Kidney epithelial cell (primary cell): ENCODE measurements at places on chromosomes 7 and 10. TPM values are rescaled to one million over a fixed set of nuclear protein-coding genes. Genes with fewer than 3 reads are reported as not detected.

GRCh38 chr10:22321156-22321923 lies 441 bp downstream of the BMI1 start:
- DNase-seq: no peak

Gene LDB3
- total RNA-seq: 0.17 and 0.34 TPM in 2 replicates

DNA sequence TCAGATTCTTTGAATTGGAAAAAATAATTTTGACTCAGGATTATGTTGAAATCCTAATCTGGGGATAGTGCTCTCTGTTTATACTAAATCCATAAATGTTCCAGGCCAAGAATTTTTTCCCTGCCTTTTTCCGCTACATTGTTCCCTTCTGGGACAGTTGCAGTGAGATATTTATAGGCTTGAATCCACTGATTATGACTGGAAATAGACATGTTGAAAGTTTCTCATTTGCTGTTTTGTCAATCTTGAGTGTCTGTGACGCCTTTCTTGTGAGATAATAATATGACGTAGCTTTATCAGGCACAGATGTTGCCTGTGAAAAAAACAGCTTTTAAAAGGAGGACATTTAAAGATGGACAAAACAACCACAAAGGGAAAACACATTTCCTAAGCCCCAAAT lies 155.9 kb downstream of the ARID5B start:
- no peak for DNase-seq

Gene KIAA1217
- total RNA-seq: 18.9 and 21.5 TPM in 2 replicates

DNA sequence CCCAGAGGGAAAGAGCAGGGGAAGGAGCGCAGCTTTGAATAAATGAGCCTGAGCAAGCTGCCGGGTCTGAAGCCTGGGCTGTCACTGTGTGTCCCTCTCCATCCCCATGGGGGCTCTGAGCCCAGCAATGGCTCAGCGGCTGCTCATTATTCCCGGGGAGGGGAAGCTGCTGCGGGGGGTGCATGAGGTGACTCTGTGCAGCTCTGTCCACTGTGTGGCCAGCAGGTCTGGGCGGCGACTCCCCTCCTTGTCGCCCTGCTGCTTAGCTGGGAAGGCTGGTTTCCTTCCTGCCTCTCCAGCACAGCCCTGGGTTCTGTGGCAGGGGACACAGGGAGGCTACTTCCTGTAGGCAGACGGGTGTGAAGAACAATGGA lies 234.2 kb downstream of the PRPF18 start:
- DNase-seq: no peak

Gene NDUFA5
- 31.6 and 42.2 TPM in 2 replicates for total RNA-seq
